Chondrocyte (in vitro differentiated cells): ENCODE measurements at places on chromosomes 2 and 18. TPM values are rescaled to one million over a fixed set of nuclear protein-coding genes. Genes with fewer than 3 reads are reported as not detected.

- DNase-seq = no peak
Measured at GRCh38 chr18:28635530-28635929, 458.6 kb upstream of the CDH2 start.

DNA sequence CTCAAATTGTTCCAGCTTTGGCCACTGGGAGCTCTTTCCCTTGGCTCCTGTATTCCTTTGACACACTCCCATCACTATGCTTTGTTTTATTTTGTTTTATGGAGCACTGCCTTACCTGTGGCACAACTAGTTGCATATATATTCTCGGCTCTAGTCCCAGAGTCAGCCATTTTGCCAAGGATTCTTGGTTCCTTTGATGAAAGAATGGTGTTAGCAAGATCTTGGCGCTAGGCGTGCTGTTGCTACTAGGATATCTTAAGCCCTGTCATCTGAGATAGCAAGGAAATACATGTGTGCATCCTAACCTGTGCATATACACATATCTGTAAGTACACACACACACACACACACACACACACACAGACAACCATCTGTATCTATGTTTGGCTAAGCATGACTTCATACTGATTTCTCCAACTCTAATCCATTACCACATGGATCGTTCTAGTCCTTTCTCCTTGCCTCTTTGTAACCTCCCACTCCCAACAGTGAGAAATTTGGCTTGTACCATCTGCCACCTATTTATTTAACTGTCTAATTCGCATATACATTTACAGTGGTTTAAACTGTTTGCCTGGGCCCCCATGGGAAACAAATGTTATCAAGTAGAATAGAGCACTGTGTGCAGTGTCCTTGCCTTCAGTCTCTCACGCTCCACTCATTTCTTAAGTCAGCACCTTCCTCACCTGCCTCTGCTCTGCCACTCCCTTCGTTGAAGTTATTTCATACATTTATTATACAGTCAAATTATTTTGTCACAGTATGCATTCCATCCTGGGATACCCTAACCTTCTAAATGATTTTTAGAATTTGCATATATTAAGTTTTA, 137.5 kb upstream of the MAP3K20 start:
- DNase-seq = no peak

DNA sequence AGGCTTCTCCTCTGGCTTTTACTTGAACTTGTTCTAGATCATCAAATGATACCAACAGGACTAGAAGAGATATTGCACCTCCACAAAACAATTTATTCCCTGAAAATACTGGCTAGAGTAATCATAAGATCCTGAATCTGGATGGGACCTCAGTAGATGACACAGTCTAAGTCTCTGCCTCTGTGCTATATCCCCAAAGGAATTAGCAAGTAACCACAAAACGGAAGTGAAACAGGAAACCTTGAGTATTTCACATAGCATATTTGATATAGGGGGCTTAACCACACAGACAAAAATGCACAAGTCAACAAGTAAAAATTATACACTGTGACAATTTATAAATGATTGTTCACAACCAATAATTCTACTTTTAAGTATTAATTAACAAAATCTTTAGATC, 456.9 kb upstream of the TNP1 start:
- DNase-seq = no peak

DNA sequence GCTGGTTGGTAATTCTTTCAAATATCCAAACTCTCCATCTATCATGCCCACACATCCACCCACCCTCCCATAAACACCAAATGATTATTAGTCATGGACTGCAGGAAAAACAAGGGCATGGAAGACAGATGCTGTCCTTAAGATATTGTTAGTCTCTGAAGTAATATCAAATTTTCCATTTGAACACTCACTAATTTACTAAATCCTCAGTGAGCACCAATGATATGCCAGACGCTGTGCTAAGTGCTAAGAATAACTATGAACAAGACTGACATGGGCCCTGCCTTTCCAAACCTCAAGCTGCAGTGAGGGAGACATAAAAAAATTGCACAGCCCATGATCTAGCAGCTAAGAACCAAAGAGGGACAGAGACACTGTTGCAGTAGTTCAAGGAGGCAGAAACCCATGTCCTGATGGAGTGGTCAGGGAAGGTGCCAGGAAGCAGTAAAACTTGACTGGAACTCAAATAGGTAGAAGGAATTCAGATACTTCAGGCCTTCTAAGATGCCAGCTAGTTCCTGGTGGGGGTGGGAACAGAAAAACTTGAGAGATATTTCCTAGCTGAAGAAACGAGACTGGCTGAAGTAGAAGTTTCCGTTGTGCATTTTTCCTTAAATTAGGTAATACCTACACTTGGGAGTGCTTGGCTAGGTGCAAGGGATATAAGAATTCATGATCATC, 182.1 kb downstream of the OSR1 start:
- DNase-seq = no peak

TUBA4B gene
- not detected in 3 replicates for total RNA-seq

ADD2 gene
- 0.15 to 0.23 TPM in 2 of 3 replicates, not detected in the other for total RNA-seq

NEU4 gene
- total RNA-seq = 0.42 to 1.3 TPM (median 0.85 TPM) in 3 replicates

KLF7 gene
- 37.5 to 46.2 TPM (median 38.5 TPM) in 3 replicates for total RNA-seq

MBP gene
- total RNA-seq = 8.3 to 15.9 TPM (median 14.0 TPM) in 3 replicates
